ENCODE measurements at places on chromosomes 6 and 20.
A peak's percentile ranks its signal among the peaks of the same experiment; 100 is the strongest.

DNA sequence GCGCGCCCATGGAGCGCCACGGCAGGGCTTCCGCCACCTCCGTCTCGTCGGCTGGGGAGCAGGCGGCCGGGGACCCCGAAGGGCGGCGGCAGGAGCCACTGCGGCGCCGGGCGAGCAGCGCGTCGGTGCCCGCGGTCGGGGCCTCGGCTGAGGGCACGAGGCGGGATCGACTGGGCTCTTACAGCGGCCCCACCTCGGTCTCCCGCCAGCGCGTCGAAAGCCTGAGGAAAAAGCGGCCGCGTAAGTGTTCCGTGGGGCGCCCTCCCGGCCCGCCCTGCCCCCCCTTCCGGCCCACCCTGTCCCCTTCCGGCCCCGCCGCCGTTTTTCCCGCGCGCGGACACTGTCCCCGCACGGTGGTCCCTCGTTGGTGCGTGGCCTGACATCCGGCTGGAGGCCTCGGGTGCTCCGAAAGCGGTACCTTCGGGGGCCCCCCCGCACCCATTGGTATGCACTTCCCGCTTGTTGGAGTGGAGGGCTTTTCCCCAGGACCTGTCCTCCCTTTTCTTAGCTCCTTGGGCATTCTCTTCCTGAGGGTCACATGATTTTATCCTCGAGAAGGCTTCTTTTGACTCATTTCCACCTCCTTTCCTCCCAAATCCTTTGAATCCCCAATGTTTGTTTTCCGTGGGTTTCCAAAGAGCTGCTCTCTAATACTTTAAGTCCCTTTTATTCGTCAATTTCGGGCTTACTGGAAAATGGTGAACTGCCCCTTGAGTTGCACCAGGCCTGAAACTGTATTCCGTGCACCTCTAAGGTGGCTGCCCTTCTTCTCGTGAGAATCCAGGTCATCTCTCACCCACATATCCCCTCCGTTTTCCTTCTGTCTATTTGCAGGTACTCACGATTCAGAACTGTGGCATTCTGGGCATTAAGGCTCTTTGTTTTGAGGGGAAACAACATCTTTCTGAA is 556 bp downstream of the PANK2 start:
- peak; percentile 9 for DNase-seq

GRCh38 chr6:15207923-15208322 is 37.9 kb upstream of the JARID2 start:
- peak; percentile 50 for DNase-seq

GRCh38 chr6:141988954-141989705 is 143.6 kb upstream of the GJE1 start:
- peak; percentile 80 for DNase-seq

DNA sequence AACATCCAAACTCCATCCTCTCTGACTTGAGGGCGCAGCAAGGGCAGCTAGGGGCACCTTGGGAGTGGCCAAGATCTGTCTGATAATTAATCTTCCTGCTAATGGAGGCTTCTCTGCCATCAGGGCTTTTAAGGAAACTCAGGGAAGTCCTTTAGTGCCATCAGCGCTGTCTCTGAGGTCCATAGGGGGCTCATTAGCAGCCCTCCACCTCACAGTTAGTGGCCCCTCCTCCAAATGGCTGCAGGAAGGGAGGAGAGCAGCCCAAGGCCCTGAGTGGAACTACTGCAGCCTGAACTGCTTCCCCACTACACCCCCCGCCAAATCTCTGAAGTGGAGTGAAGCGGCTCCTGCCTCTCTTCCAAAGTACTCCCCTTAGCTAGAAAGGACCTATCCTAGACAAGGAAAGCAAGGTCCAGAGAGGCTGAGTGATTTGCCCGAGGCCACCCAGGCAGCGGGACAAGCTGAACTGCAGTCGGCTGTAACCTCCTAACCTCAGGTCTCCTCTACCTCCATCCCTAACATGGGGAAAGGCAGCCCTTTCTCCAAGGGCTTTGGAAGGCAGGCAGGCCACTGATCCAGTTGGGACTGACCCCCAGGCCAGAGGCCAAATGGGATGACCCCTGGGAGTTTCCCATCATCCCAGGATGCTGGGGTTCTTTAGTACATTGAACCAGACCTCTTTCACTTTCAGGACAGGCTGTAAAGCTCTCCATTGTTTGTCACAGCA is 39.5 kb upstream of the ZFAND3 start:
- no peak for DNase-seq

- DNase-seq: no peak
Measured at GRCh38 chr6:156126535-156126934, 650.6 kb upstream of the ARID1B start.

GRCh38 chr6:113466526-113466925 is 390.6 kb upstream of the MARCKS start:
- DNase-seq: no peak

DNA sequence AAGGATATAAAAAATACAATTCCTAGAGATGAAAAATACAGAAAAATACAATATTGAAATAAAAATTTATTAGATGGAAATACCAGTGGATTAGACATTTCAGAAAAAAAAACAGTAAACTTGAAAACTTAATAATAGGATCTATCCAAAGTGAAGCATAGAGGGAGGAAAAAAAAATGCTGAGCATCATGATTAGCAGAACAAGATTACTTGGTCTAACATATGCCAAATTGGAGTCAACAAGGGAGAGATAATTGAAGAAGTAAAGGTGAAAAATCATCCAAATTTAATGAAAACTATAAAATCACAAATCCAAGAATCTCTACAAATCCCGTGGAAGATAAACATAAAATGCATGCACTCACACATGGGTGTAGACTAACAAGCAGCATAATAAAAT is 166.2 kb upstream of the BMP5 start:
- DNase-seq: no peak

DNA sequence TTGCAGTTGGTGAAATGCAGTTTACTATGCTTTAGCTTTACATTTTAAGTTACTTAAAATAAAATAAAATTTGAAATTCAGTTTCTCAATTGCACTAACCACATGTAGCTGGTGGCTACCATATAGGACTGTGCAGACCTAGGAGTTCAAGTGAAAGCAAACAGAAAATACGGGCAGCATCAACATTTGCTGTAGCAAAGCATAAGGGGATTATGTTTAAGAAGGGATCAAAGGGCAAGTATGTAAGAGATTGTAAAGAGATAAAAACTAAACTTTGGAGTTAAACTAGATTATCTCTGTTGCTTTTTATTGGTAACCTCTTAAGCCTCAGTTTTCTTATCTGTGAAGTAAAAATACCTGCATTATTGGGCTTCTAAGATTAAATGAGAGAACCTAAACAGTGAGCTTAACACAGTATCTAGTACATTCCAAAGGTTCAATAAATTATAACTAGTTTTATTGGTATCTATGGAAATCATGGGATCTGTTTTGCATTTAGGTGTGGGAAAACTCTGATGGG is 81.2 kb downstream of the SPTLC3 start:
- DNase-seq: no peak
